Adrenal gland (tissue), 19 donors: ENCODE measurements at places on chromosomes 2 and 18. TPM values are rescaled to one million over a fixed set of nuclear protein-coding genes. Genes with fewer than 3 reads are reported as not detected.

Gene PRKAG3
- polyA plus RNA-seq, result not detected

Gene NT5C1B
- polyA plus RNA-seq, result not detected

Gene ZAP70
- 0.62 TPM for polyA plus RNA-seq

Gene STAM2
- 6.5 TPM for polyA plus RNA-seq

Gene SLC5A6
- 18.1 TPM for polyA plus RNA-seq

Gene SLC5A7
- polyA plus RNA-seq, result 0.53 TPM

Gene GAL3ST2
- polyA plus RNA-seq, result 0.16 TPM

Gene CPO
- polyA plus RNA-seq, result 5.7 TPM

Gene WNT10A
- polyA plus RNA-seq, result 0.24 TPM

Gene GCKR
- polyA plus RNA-seq, result 17.3 TPM

Gene LYG1
- 4.4 TPM for polyA plus RNA-seq

Gene PLB1
- polyA plus RNA-seq, result 7.7 TPM

Gene C2orf66
- 0.57 TPM for polyA plus RNA-seq

Gene DUSP19
- 1.0 TPM for polyA plus RNA-seq

Gene NDC80
- 1.2 TPM for polyA plus RNA-seq

Gene DSG1
- not detected for polyA plus RNA-seq

Gene CFAP221
- 4.8 TPM for polyA plus RNA-seq

Gene HOXD13
- not detected for polyA plus RNA-seq

Gene RNU2-63P
- polyA plus RNA-seq, result not detected

Gene NPPC
- 0.13 TPM for polyA plus RNA-seq

Gene KIF1A
- polyA plus RNA-seq, result 106 TPM

Gene GNLY
- 6.7 TPM for polyA plus RNA-seq

Gene IKZF2
- polyA plus RNA-seq, result 4.9 TPM

Gene REG3G
- polyA plus RNA-seq, result 3.0 TPM

Gene EMILIN1
- polyA plus RNA-seq, result 4.2 TPM

Gene DYNC2LI1
- 23.3 TPM for polyA plus RNA-seq

Gene IL1A
- polyA plus RNA-seq, result not detected

Gene MEIS1
- 106 TPM for polyA plus RNA-seq

Gene EFR3B
- 0.84 TPM for polyA plus RNA-seq

Gene RPS27A
- polyA plus RNA-seq, result 1,338 TPM

Gene PRKCE
- 6.7 TPM for polyA plus RNA-seq

Gene CCDC148
- 0.30 TPM for polyA plus RNA-seq

Gene CLEC4F
- 0.32 TPM for polyA plus RNA-seq

Gene HOXD10
- polyA plus RNA-seq, result not detected
